ENCODE measurements at places on chromosomes 7 and 10.

- DNase-seq, result no peak
Measured at GRCh38 chr7:152501506-152501905, 65.7 kb upstream of the KMT2C start.

DNA sequence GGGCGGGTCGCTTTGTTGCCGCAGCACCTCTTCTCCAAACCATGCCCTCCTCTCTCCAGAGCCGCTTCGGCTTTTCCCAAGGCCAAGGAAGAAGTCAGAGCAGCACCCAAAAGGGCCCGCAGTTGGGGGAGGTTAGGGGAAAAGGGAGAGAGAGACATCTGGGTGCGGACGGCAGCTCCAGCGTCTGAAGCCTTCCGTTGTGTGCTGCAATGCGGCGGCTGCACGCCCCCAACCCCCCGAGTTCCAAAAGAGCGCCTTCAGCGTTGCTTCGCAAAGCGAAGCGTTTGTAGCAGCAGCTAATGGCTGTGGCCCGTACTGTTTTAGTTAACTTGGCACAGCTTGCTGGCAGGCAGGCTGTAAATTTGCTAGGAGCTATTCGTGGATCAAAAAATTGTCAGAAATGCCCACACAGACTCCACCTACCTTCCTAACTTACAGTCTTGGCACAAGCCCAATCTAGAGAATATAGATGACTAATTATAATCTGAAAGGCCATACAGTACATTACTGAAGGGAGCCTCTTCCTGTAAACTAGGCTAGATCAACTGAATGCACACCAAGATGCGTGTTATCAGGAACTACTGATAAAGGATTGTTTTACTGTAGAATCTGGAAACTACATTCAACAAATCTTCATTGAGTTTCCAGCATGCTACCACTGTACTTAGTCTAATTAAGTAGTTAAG is 1.1 kb upstream of the KBTBD2 start:
- DNase-seq, result no peak

DNA sequence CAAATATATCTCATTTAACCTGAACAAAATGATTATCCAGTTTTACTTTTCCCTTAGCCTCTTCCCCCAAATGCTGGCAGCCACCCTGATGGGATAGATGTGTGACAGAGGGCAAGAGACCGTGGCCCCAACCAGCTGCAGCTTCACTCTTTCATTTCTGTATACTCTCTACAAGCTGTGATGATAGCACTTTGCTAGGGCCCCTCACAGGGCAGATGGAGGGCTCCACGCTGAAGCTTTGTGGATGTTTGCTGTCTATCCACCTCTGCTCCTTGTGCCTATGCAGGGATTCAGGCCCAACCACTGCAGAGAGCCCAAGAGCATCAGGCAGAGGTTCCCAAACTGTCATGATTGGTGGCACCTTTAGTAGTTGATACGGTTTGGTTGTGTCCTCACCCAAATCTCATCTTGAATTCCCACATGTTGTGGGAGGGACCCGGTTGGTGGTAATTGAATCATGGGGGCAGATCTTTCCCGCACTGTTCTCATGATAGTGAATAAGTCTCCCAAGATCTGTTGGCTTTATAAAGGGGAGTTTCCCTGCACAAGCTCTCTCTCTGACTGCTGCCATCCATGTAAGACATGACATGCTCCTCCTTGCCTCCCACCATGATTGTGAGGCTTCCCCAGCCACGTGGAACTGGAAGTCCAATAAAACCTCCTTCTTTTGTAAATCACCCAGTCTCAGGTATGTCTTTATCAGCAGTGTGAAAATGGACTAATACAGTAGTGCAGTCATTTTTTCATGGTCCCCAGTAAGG is 20.1 kb downstream of the HTRA1 start:
- DNase-seq, result no peak

- no peak for DNase-seq
Measured at GRCh38 chr10:12466704-12467305, 117.5 kb downstream of the CAMK1D start.

DNA sequence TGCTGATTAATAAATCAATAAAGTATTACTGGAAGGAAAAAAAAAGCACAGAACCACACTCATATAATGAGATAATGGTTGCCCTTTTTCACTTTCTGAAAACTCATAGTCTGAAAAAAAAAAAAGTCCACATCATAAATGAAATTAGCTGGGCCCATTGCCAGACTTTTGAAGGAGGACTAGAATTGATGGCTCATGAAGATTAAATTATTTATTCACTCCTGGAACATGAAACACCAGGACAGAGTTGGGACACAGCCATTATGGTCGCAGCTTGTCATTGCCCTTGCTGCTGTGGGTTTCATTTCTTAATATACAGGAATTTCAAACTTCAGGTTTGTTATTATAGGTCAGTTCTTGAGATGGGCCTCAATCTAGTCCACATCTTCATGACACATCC is 91.9 kb downstream of the CNTNAP2 start:
- DNase-seq, result no peak

DNA sequence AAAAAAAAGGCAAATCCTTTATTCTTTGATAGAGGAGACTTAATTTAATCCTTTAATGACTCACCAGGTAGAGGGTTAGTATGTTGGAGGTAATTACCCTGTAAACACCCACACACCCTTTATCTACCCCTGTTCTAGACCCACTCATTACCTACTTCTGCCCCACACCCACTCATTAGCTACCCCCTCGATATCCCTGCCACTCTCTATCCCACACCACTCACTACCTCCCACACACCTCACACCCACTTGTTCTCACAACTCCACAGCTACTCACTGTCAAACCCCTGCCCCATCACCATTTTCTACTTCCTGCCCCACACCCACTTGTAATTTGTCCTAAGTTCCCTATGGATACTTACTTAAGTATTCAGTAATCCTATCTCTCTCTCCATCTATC is 49.7 kb downstream of the SEC61G start:
- no peak for DNase-seq

- no peak for DNase-seq
Measured at GRCh38 chr10:13317474-13317873, 17.6 kb upstream of the PHYH start.

DNA sequence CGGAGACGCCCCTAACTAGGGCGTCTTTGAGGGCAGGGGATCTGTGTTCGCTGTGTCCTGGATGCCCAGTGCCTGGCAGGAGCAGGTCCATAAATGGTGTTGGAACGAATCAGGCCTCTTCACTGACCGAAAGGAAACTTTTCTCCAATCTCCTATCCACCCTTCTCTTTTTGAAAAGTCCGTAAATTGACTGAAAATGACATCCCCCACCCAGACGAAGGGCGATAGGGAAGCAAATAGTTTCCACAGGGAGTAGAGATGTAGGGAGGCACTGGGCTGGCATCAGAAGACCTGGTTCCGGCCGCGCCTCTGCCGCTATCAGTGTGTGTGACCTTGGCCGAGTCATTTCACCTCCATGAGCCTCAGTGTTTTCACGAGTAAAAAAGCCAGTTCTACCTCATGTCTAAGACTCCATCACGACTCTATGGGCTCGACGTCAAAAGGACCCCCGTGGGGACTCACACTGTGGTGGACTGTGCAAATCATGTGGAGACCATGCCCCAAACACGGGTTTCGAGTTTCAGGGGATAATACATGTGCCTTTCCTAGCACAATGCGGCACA is 497 bp upstream of the RAB11FIP2 start:
- DNase-seq, result no peak

GRCh38 chr7:155996718-155997280 is 184.5 kb upstream of the SHH start:
- no peak for DNase-seq

GRCh38 chr7:33432821-33433220 is 303.5 kb downstream of the BBS9 start:
- no peak for DNase-seq
